NCI-H1436 treated with DMSO at 0.1 percent for 48 hours (cell line): ENCODE measurements at places on chromosomes 5 and 9.

DNA sequence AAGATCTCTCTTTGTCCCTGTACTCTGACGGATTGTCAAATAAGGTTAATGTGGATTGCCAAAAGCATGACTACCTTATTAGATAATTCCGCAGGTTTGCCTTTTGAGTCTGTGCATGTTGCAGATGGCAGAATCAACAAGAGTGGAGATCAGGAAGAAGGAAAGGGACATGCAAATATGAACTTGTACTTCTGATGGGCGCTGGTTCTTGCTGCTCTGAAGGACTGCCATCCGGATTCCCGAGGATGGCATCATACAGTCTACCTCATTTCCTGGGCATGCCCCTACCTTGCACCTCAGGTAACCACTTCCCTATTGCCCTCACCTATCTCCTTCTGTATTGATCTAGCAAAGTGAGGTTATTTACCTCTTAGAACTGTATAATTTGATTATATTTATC, 504.2 kb downstream of the ACTL7B start:
- no peak for DNase-seq

GRCh38 chr9:137760426-137760825, 117.2 kb upstream of the CACNA1B start:
- DNase-seq: no peak

DNA sequence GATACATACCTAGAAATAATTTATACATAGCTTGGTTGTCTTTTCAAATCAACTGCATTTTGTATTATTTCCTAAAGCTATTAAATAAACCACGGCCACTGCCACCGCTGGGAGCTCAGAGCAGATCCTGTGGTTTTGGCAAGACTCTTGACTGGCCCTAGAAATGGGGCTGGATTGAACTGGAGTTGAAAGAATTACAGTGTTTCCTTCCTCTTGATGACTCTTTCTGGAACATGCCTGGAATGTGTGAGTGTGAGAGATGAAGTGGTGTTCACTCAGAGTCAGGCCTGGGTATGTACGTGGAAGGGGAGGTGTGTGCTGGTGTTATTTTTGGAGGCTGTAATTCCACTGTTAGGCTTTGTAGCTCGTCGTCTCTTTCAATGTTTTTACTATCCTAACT, 45.9 kb downstream of the TEK start:
- no peak for DNase-seq

- no peak for DNase-seq
These were observed 62.1 kb upstream of the CPEB4 start for GRCh38 chr5:173826086-173826427.

DNA sequence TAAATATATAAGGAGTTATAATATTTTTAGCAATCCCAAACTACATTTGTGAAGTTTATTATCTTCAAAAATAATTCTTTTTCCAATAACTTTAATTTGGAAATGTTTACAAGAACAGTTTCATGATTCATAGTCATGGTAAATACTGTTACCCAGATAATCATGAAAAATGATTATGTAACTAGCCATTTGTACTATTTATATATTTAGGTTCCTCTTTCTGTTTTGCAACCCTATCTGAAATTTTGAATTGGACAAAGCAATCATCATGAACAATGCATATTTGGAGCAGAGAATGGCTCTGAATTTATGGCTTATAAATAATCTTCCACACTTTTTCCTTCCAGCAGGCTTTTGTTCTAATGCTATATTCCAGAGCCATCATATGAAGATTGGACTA, 499.7 kb downstream of the SLCO4C1 start:
- DNase-seq: no peak

DNA sequence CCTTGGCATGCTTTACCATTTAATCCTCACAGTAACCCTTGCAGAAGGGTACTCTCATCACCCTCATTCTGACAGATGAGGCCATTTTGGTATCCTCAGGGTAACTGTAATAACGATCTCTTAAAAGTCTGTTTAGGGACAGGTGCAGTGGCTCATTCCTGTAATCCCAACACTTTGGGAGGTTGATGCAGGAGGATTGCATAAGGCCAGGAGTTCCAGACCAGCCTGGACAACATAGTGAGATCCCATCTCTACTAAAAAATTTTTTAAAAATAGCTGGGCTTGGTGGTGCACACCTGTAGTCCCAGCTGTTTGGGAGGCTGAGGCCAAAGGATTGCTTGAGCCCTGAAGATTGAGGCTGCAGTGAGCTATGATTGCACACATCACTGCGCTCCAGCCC, 31.8 kb downstream of the CSF1R start:
- no peak for DNase-seq

GRCh38 chr5:34436761-34437501, 219.2 kb upstream of the RAI14 start:
- no peak for DNase-seq
